ENCODE measurements at places on chromosomes 16 and 17. TPM values are rescaled to one million over a fixed set of nuclear protein-coding genes. Genes with fewer than 3 reads are reported as not detected.

Gene CHST4
- 0.78 TPM for polyA plus RNA-seq

Gene TP53TG3F
- polyA plus RNA-seq: 1.7 TPM

Gene SNX20
- polyA plus RNA-seq: 0.14 TPM

Gene ATP2A3
- 160 TPM for polyA plus RNA-seq

Gene PRCD
- polyA plus RNA-seq: 9.9 TPM

Gene TMEM256
- 125 TPM for polyA plus RNA-seq

Gene GPR139
- 0.41 TPM for polyA plus RNA-seq

Gene BAHCC1
- polyA plus RNA-seq: 19.5 TPM

Gene HNF1B
- polyA plus RNA-seq: 0.61 TPM

Gene TRPV2
- polyA plus RNA-seq: 7.8 TPM

Gene SPAG9
- 41.6 TPM for polyA plus RNA-seq

Gene ATPAF2
- polyA plus RNA-seq: 41.0 TPM

Gene TLK2
- polyA plus RNA-seq: 27.3 TPM

Gene SLC47A1
- 1.2 TPM for polyA plus RNA-seq

Gene ATAD5
- 0.56 TPM for polyA plus RNA-seq

Gene KRTAP2-2
- not detected for polyA plus RNA-seq

Gene KRTAP9-2
- not detected for polyA plus RNA-seq

Gene MRM3
- polyA plus RNA-seq: 13.9 TPM

Gene PTX4
- not detected for polyA plus RNA-seq

Gene APOBR
- 0.90 TPM for polyA plus RNA-seq

Gene PDPK1
- 22.3 TPM for polyA plus RNA-seq

Gene CES1
- polyA plus RNA-seq: 1.5 TPM

Gene HID1
- polyA plus RNA-seq: 93.8 TPM

Gene HS3ST2
- 6.5 TPM for polyA plus RNA-seq

Gene ABCC6
- polyA plus RNA-seq: 0.51 TPM

Gene PEX12
- polyA plus RNA-seq: 6.3 TPM

Gene IL4R
- polyA plus RNA-seq: 5.0 TPM

Gene MMP15
- polyA plus RNA-seq: 8.2 TPM

Gene IL34
- polyA plus RNA-seq: 6.7 TPM

Gene GGA2
- polyA plus RNA-seq: 36.2 TPM

Gene LRRC36
- polyA plus RNA-seq: 5.2 TPM

Gene SRCIN1
- 42.9 TPM for polyA plus RNA-seq

Gene PER1
- 34.2 TPM for polyA plus RNA-seq

Gene TOP2A
- polyA plus RNA-seq: 141 TPM

Gene G6PC1
- not detected for polyA plus RNA-seq

Gene IKZF3
- 0.31 TPM for polyA plus RNA-seq

Gene NLRC3
- 0.14 TPM for polyA plus RNA-seq

Gene PIPOX
- polyA plus RNA-seq: 12.4 TPM

Gene KRTAP3-1
- not detected for polyA plus RNA-seq

Gene TBC1D3E
- polyA plus RNA-seq: not detected

Gene KRT27
- not detected for polyA plus RNA-seq

Gene KRT33A
- polyA plus RNA-seq: not detected

Gene TBC1D3I
- not detected for polyA plus RNA-seq

Gene KRT28
- polyA plus RNA-seq: not detected

Data from brain (organoid and tissue), 16 donors.